Thoracic aorta (tissue), 2 donors: ENCODE measurements at places on chromosomes 2 and 18. TPM values are rescaled to one million over a fixed set of nuclear protein-coding genes. Genes with fewer than 3 reads are reported as not detected.

DNA sequence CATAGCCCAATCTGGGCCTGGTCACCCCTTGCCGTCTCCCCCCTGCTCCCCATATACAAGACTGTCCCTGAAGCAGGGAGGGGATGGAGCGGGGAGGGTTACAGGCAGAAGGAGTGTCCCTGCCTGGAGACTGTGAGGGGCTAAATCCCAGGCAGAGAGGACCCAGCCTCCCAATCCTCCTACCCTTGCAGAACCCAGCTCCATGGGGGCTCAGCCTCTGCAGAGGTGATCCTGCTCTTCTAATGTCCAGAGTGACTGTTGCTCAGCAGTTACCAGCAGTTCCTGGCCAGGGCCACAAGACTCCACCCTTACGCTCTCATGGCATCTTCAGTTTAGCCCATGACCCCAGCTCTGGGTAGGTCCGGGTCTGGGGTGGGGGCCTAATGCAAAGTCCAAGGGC, 58.1 kb downstream of the COA5 start:
- no peak for DNase-seq

- no peak for DNase-seq
Measured at GRCh38 chr2:241000831-241001321, 2.5 kb downstream of the SNED1 start.

DNA sequence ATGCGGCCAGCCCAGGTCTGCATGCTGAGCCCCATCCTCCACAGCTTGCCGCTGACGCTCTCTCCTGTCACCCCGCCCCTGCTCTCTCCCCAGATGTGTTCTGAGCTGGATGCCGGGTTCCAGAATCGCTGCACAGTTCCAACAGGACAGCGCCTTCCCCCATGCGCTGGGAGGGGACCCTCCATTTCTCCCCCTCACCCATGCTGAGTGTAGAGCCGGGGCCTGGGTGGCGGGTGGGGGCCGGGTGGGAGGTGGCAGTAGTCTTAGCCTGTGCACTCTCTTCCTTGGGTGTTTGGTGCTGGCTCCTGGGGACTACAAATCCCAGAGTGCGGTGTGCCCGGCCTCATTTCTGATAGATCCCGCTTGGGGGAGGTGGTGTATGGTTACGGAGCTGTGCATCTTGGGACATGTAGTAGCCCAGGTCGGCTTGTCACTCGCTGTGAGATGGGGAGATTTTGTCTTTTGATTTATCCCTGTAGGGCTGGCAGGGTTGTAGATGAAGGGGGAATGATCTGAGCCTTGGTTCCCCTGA, 6.8 kb downstream of the DNAJB2 start:
- DNase-seq, result no peak

DNA sequence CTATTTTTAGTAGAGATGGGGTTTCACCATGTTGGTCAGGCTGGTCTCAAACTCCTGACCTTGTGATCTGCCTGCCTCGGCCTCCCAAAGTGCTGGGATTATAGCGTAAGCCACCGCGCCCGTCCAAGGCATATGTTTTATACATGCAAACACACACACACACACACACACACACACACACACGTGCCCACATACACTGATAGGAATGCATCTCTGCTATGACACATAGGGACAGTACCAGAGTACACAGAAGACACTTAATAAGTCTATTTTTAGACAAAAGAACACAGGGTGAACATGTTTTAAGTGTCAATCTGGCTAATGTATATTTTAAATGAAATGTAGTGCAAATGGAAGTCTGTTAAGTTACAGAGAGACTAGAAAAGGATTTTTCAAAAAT, 10.7 kb upstream of the RNF103 start:
- no peak for DNase-seq

DNA sequence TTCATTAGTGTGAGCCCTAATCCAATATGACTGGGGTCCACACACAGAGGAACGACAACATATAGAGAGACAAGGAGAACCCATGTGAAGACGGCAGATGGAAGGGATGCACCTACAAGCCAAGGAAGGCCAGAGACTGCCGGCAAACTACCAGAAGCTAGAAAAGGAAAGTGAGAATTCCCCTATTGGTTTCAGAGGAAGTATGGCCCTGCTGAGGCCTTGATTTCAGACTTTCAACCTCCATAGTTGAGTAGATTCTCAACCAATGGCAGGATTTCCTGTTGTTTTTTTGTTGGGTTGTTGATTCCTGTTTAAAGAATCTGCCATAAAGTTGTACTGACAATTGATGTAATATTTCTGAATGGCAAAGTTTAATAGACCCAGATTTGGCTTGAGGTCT, 241.5 kb downstream of the SATB2 start:
- no peak for DNase-seq

DNA sequence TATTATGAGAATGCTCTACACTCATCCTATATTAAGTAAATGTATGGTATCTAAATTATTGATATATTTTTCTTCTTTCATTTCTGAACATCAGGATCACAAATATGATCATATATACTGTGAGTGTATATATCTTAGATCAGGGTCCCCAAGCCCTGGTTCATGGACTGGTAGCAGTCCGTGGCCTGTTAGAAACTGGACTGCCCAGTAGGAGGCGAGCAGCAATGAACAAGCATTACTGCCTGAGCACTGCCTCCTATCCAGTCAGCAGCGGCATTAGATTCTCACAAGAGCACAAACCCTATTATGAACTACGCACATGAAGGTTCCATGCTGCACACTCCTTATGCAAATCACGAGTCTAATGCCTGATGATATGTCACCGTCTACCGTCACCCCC, 1247.1 kb upstream of the NXPH2 start:
- no peak for DNase-seq

GRCh38 chr2:217854684-217855420, 147.9 kb downstream of the TNS1 start:
- no peak for DNase-seq

GRCh38 chr2:161090411-161090810, 69.8 kb upstream of the TANK start:
- DNase-seq, result no peak

GRCh38 chr18:77960791-77961410, 711.3 kb downstream of the GALR1 start:
- DNase-seq, result no peak

FTCDNL1 gene
- not detected for total RNA-seq

GRCh38 chr18:66129248-66129647, 378.4 kb downstream of the CDH7 start:
- DNase-seq, result no peak

DNA sequence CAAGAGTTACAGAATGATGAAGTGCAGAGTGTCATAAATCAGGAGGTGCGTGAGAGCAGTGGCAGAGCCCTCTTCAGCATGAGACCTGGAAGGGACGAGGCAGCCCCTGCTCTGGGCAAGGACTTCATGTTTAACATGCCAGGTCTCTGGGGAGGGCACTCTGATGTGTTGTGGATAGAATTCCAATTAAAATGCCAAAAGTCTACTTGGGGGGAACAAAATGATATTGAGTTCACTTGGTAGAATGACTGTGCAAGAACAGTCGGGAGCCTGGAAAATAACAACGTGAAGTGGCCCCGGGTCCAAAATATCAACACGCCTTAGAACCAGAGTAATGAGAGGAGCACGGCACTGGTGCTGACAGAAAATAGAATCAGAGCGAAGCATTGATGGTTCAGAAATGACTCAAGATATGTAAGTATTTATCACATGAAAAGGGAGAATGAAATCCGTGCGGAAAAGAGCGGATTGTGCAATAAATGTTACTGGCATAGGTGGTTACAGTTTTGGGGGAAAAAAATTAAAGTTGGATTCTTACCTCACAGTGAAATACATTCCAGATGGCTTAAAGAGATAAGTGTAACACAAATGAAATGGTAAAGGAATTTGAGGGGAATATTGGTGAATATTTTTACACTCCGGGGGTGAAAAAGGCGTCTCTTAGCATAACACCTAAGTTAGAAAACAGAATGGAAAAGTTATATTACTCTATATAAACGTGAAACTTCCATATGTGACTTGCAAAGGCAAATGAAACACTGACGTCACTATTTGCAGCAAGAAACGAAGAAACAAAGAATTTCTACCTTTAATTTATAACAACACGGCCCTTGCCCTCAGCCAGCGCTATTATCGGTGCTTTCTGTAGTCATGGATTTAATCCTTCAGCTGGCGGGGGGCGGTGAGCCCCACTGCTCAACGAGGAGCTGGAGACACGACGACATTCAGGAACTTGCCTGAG, 159.4 kb upstream of the TWIST2 start:
- DNase-seq, result no peak

DNA sequence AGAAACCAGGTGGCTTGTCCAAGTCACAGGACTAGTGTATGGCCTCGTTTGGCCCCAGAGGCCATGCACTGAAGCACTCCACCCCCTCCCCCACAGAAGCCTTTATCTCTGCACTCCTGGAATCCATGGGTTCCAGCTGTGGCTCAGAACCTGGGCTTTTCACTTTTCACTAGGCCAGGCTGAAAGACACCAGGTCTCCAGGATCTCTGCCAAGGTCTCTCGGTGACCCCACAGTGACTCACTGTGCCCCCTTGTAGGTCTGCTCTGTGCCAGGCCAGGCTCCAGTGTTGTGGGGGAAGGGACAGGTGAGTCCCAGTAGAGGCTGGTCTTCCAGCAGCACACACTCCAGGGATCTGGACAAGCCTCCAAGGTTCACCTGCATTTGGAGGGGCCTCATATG, 31.0 kb upstream of the GLI2 start:
- DNase-seq, result no peak

MARCHF4 gene
- total RNA-seq, result not detected
